ENCODE measurements at places on chromosomes 2 and 18. TPM values are rescaled to one million over a fixed set of nuclear protein-coding genes. Genes with fewer than 3 reads are reported as not detected.

The SLC35F5 gene
- 75.9 TPM for total RNA-seq

The RSAD2 gene
- 4.4 TPM for total RNA-seq

The GKN1 gene
- not detected for total RNA-seq

The TACR1 gene
- 5.5 TPM for total RNA-seq

The TGFBRAP1 gene
- total RNA-seq = 22.9 TPM

The SPC25 gene
- total RNA-seq = 0.47 TPM

The SERPINB13 gene
- not detected for total RNA-seq

The DNAJC5G gene
- total RNA-seq = not detected

GRCh38 chr18:58161659-58162058 lies 117.6 kb downstream of the NEDD4L start:
- no peak for DNase-seq

DNA sequence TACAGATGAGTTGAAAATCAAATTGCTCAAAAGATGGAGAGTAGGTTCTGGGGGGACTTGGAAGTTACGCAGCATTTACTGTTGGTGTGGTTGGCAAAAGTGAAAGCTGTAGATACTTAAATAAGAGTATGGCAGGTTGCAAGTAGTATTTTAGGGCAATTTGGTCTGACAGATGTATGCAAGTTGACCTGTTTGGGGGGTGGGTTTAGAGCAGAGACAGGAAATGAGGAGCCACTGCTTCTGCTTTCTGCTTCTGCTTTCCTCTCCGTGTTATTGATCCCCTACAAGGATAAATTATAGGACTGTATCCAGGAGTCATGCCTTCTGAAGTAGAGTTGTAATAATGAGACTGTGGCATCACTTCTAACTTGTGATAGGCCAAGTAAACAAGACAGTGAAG lies 71.2 kb downstream of the EPAS1 start:
- DNase-seq = no peak

DNA sequence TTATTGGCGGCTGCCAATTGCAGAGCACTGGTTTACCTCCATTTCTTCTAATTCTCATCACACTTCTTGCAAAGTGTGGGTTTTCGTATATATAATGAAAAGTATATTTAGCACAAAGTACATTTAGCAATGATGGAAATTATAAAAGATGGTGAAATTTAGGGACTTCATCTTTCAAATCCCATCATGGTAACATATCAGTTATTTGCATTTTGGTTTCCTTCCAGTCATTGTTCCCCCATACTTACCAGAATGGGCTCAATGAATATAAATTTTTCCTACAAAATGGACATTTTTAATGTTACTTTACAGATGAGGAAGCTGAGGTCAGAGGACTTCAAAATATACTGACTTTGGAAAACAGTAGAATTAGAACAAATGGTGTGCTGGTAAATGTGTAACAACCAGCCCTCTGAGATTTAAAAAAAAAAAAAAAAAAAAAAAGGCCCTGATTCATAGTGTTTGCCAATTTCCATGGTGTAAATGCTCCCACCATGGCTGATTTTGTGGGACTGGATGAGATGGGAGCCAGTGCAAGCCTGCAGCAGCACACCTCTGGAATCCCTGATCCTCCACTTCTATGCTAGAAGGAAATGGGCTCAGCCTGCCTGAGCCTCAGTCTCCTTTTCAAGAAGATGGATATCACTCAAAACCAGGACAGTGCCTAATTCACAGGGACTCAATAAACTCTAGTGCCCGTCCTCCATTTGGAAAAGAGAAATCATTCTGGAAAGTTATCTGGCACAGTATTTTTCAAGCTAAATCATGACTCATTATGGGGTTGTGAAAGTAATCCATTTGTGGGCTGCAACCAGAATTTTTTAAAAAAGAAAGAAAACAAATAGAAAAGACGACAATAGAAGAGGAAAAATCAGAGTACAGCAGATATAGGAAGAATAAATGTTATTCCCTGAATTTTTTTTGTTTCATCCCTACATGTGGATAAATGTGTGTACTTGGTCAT lies 34.0 kb downstream of the LBH start:
- no peak for DNase-seq

DNA sequence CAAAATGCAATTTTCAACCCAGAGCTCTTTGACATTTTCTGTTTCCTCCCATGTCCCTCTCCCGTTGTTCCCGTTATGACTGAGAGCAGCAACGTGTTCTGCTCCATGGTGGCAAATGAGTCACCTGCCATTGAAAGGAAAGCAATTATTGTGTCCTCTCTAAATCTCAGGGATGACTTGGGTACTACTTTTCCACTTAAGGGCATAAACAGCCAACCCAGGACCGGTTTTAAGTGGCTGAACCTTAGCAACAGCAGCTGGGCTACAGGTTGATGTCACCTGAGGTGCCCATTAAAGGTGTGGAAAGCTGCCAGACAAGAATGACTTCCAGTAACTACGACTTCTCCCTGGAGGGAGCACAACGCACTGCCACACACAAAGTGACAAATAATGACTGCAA lies 236.8 kb downstream of the NCKAP5 start:
- DNase-seq = no peak

- DNase-seq = no peak
Measured at GRCh38 chr2:164734196-164734595, 107.4 kb downstream of the COBLL1 start.

DNA sequence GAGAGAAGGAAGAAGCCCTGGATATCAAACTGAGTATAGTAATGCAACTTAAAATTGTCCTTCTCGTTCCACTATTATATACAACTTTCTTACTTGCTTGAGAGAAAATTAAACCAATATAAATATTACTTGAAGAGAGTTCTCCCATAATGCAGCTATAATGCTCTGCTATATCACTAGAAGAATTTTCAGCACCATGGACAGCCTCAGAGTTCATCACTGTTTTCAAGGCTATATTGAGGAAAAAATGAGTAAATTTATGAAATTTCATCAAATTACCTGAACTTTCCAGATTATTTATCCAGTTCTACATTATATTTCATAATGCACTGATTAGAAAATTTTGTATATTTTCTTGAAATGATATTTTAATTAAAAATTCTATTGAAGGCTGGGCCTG lies 1053.5 kb upstream of the FAM98A start:
- no peak for DNase-seq

DNA sequence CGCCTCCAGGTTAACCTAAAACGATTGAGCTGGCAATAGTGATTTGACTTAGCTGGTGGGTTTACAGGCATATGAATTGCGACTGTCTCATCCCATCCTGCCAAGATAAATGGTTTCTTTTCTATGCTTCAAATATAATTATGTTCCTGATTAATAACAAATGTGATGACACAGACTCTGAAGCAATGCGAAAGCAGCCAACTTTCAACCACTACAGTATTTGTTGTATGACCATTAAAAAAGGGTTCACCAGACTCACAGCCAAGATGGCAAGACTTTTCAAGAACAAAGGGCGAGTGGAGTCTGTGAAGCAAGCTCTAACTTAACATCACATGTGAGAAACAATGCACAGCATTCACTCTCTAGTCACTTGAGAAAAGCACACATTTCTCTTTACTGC lies 186.6 kb downstream of the PID1 start:
- DNase-seq = no peak

DNA sequence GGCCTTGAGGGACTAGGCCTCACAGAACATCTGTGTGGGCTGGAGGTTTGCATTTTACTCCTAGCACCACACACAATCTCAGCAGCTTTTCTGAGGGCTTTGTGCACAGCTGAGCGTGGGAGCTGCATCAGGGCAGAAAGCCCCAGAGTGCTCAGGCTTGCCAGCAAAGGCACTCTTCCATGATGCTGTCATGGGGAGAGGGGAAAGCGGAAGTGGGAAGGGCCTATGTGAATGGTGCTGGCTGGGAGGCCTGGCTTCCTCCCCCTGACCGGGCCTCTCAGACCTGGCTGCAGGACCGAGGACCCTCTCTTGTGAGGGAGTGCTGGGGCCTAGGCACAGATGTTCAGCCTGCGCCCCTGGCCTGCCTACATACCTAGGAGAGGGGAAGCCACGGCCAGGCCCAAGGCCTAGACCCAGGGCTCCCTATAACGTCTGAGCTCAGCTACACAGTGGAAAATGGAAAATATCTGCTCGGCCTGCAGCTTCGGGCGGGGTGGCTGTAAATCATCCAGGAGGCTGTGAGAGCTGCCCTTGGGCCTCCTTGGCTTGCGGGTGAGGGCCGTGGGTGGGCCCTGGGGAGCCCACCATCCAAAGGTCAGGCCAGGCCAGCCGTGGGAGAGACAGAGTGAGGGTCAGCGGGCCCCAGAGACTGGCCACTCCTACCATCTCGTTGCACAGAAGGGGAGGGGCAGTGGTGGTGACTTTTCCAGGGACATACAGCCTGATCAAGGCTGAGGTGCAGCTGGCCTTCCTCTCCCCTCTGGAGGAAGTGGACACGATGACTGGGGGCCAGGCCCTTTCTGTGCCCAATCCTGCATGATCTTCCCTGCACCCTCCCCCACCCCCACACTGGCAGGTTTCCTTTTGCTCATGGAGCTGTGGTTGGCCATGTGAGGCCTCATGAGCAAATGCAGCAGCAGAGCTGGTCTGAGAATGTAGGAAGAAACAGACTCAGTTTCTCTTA lies 22.8 kb downstream of the GLI2 start:
- no peak for DNase-seq

- no peak for DNase-seq
Measured at GRCh38 chr2:54724560-54725342, 1.3 kb downstream of the EML6 start.

GRCh38 chr2:17627434-17627833 lies 86.9 kb downstream of the VSNL1 start:
- DNase-seq = no peak

DNA sequence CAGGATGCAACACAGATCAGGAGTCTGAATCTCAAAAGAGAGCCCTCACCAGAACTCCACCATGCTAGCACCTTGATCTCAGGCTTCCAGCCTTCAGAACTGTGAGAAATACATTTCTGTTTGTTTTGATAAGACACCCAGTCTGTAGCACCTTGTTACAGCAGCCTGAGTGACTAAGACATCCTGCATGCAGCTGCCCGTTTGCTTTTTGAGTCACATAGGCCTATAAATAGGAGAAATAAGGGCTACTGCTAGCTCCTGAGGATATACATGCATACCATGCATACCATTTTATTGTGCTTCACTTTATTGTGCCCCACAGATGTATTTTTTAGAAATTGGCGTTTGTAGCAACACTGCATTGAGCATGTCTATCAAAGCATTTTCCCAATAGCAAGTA lies 337.8 kb downstream of the CDH2 start:
- DNase-seq = no peak

GRCh38 chr2:187936228-187936627 lies 355.4 kb upstream of the GULP1 start:
- DNase-seq = no peak
